Urothelium cell line (cell line): ENCODE measurements at places on chromosomes 11 and 22.

- DNase-seq, result peak; percentile 89
Observed at GRCh38 chr11:45922425-45923082, at the start of gene LARGE2. TSS of gene LARGE2 (plus strand) at chr11:45922656. CDS start at chr11:45922883, 227 bp downstream.

DNA sequence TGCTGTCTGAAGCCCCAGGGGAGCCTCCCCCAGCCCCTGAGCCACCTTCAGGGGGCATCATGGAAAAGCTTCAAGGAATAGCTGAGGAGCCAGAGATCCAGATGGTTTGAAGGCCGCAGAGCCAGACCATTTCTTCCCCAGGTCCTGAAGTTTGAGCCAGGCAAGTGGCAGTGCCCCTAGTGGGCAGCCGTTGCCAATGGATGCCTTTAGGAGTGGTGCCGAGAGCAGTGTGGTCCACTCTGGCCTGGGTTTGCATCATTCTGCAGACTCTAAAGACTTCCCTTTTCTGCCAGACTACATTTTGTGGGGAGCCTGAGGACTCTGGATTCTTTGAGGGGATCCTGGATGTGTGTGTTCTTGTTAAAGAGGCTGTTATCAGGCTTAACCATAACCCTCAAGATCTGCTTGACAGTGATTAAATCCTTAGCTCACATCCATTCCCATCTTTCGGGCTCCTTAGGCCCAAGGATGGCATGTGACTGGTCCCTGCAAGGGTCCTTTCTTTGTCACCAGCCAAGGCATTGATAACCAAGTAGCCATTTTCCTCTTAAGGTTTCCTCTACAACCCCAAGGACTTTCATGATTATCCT, 13.1 kb downstream of the HINFP start:
- DNase-seq, result no peak

- DNase-seq, result peak; percentile 93
Observed at GRCh38 chr11:65779919-65780769, 632 bp downstream of the AP5B1 start.

DNA sequence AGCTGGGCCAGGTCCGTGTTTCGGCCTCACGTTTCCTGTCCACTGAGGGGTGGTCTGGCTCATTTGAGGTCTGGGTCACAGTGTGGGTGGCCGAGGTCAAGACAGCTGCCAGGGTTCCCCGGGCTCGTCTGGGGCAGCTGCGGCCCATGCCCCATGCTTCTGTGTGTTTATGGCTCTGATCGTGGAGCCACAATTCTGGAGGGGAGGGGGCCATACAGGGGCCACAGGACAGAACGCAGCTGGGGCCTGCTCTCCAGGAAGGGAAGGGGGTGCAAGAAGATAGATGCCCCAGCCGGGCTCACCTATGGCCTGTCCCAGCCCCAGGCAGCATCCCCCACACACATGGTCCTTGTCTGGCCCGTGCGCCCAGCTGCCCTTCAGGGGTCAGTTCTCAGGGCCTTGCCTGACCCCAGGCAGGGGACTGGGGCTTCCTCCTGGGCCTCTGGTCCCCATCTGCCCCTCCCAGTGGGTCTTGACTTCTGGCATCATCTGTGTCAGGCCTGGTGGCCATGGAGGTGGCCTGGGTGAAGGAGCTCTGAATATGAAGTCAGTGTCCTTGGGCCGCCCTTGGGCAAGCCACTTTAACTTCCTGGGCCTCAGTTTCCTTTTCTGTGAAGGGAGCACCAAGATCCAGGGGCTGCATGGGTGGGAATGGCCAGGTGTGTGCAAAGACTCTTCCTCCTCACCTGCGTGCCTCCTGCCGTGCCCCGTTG, 8.4 kb downstream of the TSPAN32 start:
- no peak for DNase-seq

- DNase-seq, result no peak
Observed at GRCh38 chr11:116688202-116688540, 84.6 kb downstream of the BUD13 start.
